ENCODE measurements at places on chromosomes 5 and 9.

DNA sequence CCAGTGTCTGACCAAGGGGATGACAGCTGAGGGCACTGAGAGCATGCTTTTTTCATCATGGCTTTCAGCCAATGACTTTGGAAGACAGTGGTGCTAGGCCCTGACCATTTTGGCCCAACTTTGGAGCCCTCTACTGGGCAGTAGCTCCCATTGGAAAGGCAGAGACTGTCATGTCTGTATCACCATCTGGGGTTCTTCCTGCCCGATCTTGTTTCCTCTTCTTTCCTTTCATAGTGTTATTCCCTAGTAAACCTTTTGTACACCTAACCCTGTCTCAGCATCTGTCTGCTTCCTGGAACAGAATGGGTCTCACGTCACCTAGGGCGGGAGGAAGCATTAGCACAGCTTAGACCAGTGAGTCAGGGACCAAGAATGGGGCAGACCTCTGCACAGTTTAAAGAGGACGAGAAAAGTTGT is 97.4 kb upstream of the MAST4 start:
- no peak for DNase-seq

GRCh38 chr9:134186471-134187109 is 22.2 kb upstream of the RNU6ATAC start:
- no peak for DNase-seq

GRCh38 chr5:167671176-167671575 is 620.3 kb upstream of the WWC1 start:
- no peak for DNase-seq

DNA sequence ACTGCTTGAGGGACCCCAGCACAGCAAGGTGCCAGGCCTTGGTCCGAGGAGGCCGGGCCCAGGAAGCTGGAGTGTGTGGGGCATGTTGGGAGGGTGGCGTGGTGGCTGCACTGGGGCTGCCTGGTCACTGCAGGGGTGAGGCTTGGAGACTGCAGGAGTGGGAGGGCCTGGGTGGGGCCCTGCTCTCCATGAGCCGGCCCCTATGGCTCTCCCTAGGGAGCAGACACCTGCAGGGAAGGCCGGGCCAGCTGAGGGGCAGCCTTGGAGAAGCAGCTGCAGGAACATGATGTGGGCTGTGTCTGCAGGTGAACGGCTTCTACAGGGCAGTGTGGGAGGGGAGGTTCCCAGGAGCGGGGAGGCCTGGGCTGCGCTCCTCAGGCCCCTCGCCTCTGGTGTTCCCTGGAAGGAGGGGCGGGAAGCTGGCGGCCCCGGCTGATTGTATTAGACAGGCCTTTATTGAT is 41.7 kb upstream of the TMEM250 start:
- no peak for DNase-seq

- no peak for DNase-seq
Measured at GRCh38 chr9:10134266-10134665, 478.5 kb downstream of the PTPRD start.

DNA sequence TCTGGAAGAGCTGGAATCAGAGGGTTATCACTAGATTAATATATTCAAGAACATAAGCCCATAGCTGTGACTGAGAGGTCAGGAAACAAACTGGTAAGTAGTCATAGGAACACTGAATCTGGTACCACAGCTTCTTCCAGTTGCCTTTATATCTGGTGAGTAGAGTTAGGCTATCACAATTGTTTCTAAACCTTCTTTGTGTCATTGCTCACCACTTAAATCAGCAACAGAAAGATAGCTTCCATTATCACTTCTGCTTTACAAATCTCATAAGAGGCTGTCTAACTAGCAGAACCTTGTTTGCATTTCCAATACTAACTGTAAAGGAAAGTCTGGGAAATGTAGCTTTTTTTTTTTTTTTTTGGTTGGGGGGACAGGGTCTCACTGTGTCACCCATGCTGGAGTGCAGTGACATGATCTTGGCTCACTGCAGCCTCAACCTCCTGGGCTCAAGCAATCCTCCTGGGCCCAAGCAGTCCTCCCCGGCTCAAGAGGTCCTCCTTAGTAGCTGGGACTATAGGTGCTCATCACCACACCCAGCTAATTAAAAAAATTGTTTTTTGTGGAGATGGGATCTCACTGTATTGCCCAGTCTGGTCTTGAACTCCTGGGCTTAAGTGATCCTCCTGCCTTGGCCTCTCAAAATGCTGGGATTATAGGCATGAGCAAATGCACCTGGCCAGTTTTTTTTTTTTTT is 22.0 kb downstream of the CDC42SE2 start:
- no peak for DNase-seq

DNA sequence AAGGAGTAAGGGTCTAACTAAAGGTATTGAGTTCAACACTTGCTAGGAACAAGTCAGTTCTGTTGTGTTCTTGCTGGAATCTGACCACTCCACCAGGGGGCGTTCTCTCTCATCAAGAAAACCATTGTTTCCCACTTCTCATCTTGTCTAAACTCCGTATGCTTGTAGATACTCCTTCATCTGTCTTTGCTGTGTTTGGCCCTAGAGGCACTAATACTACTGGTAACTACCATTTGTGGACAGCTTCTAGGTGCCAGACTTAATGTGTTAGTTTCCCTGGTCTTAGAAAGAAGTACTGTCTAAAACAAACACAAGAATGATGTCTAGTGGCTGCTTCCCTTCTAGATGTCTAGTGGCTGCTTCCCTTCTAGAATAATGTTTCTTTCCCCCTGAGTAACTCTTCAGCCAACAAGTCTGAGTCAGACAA is 18.7 kb upstream of the PTPDC1 start:
- peak; percentile 72 for DNase-seq

DNA sequence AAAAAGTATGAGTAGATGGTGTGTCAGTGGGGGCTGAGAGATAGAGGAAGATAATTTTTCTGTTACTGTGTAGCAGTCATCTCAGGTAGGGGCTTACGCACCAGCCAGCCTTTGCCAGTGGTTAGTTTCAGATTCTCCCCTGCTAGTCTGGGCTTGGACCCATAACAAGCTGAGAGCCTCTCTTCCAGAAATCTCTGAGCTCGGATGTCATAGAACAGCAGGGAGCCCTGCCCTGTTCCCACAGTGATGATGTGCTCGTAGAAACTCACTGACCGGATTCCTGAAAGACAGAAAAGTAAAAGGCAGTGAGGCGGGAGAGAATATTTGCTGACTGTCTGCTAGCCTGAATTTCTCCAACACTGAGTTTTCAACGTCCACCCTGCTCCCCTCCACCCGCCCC is 37.2 kb downstream of the DCAF12 start:
- DNase-seq: no peak

DNA sequence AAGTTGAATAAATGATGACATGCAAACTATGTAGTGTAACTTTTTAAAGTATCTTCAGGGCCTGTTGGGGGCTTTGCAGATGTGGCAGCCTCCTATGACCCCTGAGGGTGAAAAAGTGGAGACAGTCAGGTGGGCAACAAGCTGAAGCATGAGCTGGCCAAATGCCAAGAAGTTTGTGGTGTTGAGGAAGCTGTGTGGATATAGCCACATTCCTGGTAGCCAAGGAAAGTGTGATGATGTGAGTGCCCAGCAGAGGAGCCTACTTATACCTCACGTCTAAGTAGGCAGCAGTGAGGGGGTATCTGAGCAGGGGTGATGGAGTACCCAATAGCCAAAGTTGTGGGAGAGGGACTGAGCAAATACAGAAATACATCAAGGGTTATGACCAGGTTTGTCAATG is 621.2 kb upstream of the CDH6 start:
- DNase-seq: no peak

GRCh38 chr9:97575673-97576200 is 57.4 kb downstream of the TSTD2 start:
- DNase-seq: no peak

DNA sequence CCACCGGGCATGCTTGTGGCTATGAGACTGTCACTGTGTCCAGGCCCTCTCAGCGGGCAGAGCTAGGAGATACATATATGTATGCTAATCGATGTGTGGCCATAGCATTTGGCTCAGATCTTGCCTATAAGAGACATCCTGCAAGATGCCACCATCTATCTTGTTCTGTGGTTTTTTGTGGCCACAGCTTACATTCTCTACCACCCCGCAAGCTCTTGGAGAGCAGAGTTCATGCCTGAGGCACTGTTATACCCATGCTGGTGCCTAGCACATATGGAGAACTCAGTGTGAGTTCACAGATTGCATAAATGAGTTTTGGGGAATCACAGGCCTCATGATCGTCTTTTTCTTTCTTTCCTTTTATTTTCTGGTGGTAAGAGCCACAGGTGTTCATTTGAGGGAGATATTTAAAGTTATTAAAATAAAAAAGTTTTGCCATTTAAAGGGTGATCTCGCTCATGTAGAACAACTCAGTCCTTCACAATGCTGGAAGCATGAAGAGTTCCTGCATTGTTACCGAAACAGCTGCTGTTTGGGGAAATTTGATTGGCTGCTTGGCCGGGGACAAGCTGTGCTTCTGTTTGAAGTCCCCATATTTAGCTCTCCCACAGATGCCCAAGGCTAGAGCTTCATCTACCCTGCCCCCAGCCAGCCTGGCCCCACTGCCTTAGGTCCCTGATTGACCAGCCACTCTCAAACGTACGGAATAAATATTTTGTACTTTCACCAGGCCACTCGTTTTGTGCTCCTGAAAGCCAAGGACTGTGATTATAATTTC is 169.2 kb upstream of the MAP1B start:
- DNase-seq: no peak

GRCh38 chr9:89436326-89436725 is 61.6 kb downstream of the SEMA4D start:
- DNase-seq: no peak

- no peak for DNase-seq
Measured at GRCh38 chr5:149937610-149938009, 7.0 kb downstream of the PDE6A start.

- DNase-seq: no peak
Measured at GRCh38 chr9:125472926-125473701, 211.5 kb downstream of the GAPVD1 start.

DNA sequence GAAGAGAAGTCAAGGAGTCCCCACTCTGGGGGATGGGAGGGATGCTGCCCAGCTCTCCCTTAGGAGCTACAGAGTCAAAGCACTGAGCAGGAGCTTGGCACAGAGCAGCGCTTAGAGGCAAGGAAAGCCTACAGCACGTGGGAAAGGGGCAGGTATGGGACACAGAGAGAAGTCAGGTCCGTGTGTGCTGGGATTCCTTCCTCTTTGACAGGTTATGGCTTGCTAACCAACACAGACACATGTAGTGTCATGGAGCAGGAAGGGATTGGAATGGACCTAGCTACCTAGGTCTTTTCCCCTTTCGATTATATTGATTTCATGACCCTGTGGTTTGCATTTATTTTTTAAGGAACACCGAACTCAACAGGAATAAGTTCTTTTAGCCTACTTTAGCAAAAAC is 208.5 kb upstream of the TUT7 start:
- no peak for DNase-seq

DNA sequence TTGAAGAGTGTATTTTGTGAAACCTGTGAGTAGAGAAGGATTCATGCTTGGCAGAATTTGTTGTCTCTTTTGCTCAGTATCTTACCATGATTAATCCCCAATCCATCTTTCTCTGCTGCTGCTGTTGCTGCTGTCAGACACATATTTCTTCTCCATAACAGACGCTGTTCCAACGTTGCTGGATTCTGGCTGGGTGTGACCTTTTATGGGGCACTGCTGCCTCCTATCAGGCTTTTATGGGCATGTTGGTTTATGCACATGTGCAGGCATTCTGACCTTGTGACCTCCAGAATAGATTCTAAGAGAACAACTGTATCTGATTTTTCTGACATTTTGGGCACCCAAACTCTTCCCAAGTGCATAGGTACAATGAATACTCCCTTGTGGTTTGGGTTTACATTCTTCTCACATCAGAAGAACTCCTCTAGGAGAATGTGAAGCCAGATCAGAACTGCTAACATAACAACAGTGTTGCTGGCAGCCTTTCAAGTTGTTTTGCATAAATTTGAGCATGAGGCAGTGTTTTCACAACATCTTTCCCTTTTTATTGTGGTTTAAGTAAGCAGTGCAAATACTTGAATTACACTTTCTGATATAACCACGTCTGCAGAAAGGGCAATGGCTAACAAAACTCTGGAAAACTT is 9.2 kb upstream of the ISL1 start:
- no peak for DNase-seq

DNA sequence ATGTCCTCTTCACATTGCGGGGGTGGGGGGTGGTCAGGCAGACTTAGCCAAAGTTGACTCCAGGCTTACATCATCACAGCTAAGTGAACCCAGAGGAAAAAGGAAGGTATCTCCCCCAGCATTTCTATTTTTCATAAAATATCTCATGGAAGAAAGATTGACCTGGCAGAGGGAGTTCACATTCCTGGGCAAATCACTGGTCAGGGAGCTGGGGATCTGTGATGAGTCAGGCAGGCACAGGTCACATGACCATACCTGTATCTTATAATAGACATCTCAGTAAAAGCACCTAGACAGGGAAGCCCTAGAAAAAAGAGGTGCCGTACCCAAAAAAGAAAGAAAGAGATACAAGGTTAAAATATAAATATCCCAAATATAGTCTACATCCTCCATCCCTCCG is 57.3 kb upstream of the WWC1 start:
- no peak for DNase-seq

- no peak for DNase-seq
Measured at GRCh38 chr5:72497823-72498222, 9.4 kb downstream of the ZNF366 start.

DNA sequence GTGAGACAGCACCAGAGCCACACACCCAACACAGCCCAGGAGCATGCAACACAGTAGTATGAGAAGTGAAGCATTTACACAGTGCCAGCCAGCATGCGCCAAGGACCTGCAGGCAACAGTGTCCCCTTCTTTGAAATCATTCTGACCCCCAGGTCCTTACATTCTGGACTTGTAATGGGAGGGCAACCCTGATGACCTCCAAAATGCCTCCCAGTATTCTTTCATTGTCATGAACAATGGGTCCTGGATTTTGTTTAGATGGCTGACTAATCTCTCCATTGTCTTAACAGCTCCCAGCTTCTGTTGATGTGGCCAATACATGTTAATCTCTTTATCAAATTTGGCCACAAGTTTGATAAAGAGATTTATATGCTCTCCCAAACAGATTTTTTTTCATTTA is 417.1 kb downstream of the DMRTA1 start:
- DNase-seq: no peak

DNA sequence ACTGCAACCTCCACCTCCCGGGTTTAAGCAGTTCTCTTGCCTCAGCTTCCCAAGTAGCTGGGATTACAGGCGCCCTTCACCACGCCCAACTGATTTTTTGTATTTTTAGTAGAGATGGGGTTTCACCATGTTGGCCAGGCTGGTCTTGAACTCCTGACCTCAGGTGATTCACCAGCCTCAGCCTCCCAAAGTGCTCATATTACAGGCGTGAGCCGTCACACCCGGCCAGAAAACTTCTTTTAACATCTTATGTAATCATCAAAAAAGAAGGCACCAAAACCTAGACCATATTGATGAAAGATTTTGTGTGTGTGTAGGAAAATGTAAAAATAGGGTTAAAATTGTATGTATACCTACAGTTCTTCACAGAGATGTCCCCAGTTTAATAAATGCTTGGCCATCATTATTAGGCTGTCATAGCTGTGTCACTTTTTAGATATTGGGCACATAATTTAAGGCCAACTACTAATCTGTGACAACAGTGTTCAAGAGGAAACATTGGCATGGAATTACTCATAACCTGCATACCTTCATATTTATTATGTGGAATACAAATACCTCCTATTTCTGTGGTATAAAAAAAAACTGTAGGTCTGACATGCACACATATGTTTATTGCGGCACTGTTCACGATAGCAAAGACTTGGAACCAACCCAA is 44.4 kb downstream of the RAD50 start:
- no peak for DNase-seq

GRCh38 chr9:76615177-76615603 is 149.0 kb upstream of the PCA3 start:
- no peak for DNase-seq
